Brain (organoid and tissue), 16 donors: ENCODE measurements at places on chromosomes 3 and 15.

DNA sequence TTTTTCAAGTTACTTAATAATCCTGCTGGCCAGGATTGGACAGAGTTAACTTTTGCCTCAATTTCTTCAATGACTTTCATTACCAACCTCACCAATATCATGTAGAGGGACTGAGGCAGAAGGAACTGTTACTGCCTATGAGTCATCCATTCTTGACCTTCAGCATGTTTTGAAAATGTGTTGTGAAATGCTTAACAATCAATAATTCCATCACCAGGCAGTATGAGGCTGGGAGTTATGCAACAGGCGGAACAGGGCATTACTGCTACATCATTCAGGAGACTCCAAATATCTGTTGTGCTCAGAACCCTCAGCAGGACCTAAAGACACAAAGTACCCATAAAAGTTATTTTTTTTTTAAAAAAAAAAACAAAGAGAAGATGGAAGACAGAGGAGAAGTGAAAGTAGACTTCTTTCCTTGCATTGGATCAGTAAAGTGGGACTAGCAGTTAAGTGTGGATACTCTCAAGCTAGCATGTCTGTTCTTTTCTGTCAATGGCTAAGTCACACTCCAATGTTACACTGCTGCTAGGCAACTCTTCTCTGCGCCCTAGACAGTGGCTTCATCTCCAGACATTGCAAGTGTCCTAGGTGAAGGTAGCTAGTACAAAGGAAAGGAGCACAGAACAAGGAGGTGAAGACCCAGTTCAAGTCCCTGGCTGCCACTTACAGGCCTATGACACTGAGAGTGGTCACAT lies 184.9 kb upstream of the LPP start:
- no peak for DNase-seq

GRCh38 chr3:164940745-164941144 lies 137.6 kb downstream of the SI start:
- no peak for DNase-seq

GRCh38 chr3:185878920-185879319 lies 54.1 kb upstream of the IGF2BP2 start:
- DNase-seq = no peak

DNA sequence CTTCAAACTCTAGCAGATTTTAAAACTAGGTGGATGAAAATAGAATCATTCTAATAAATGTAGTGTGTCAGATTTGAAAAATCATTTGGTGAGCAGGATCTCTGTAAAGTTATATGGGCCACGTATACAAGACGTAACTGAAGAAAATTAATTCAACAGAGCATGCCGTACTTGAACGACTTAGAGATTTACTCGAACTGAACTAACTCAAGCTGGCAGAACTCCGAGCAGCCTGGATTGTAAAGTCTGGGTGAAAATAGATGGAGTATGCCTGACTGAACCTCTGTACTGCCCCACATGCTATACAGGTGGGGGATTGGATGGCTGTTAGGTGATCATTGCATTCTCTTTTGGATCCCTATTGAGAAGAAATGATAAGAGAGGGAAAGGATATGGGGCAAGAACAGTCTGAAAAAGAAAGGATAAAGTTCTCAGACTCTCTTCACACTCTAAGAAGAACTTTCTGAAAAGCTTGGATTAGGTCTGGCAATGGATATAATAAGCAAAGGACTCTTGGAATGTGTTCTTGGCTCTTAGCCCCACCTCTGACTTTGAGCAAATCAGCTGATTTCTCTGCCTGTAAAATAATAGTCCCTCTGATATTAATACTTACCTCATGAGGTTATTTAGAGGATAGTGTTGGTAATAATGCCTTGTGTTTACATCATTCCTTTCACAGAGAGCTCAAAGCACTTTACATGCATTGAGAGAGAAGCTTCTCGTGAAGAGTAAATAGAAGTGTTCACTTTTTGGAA lies 147.5 kb downstream of the FILIP1L start:
- DNase-seq = no peak

DNA sequence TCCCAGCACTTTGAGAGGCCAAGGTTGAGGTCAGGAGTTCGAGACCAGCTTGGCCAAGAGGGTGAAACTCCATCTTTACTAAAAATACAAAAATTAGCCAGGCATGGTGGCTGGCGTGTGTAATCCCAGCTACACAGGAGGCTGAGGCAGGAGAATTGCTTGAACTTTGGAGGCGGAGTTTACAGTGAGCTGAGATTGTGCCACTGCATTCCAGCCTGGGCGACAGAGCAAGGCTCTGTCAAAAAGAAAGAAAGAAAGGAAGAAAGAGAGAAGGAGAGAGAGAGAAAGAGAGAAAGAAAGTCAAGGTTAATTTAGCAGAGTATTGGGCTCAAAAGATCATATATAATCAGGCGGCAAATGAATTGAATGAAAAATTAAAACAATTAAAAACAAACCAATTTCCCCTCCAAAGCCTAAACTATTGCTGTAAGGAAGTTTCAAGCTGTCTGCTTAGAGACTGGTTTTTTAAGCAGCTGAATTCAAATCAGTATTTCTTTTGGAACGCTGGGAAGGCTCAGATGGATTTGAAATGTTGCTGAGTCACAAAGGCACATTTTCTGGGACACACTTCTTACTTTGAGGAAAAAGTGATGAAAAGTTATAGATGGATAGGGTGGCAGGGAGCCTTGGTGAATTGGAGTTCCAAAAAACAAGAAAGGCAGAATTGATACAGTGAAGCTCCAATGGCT lies 81.3 kb upstream of the BHLHE40 start:
- no peak for DNase-seq
